ENCODE measurements at places on chromosomes 4 and X. TPM values are rescaled to one million over a fixed set of nuclear protein-coding genes. Genes with fewer than 3 reads are reported as not detected.

PCDH18 gene
- total RNA-seq = 17.3 TPM

EREG gene
- total RNA-seq = 3.6 TPM

SUPT20HL1 gene
- total RNA-seq = not detected

GAGE12F gene
- not detected for total RNA-seq

SHOX gene
- not detected for total RNA-seq

PDLIM3 gene
- 33.6 TPM for total RNA-seq

TEX13D gene
- not detected for total RNA-seq

AMBN gene
- total RNA-seq = not detected

FMR1NB gene
- total RNA-seq = not detected

NUDT10 gene
- total RNA-seq = 0.12 TPM

BEND2 gene
- total RNA-seq = not detected

INTU gene
- total RNA-seq = 8.8 TPM

SLC9A7 gene
- 10.5 TPM for total RNA-seq

GUCY1B1 gene
- total RNA-seq = 23.2 TPM

TIMM17B gene
- 36.7 TPM for total RNA-seq

TXK gene
- total RNA-seq = 3.0 TPM

DACH2 gene
- total RNA-seq = not detected

NAT8L gene
- 0.23 TPM for total RNA-seq

SULT1E1 gene
- 12.0 TPM for total RNA-seq

NAP1L5 gene
- 4.7 TPM for total RNA-seq

KLHL4 gene
- total RNA-seq = 3.4 TPM

ZFP42 gene
- total RNA-seq = 0.96 TPM

TRIML1 gene
- not detected for total RNA-seq

PRDM8 gene
- 1.9 TPM for total RNA-seq

FAM9B gene
- 0.16 TPM for total RNA-seq

CNGA1 gene
- total RNA-seq = 0.73 TPM

USO1 gene
- total RNA-seq = 64.2 TPM
